ENCODE measurements at places on chromosomes 1 and 21.
A peak's percentile ranks its signal among the peaks of the same experiment; 100 is the strongest.

DNA sequence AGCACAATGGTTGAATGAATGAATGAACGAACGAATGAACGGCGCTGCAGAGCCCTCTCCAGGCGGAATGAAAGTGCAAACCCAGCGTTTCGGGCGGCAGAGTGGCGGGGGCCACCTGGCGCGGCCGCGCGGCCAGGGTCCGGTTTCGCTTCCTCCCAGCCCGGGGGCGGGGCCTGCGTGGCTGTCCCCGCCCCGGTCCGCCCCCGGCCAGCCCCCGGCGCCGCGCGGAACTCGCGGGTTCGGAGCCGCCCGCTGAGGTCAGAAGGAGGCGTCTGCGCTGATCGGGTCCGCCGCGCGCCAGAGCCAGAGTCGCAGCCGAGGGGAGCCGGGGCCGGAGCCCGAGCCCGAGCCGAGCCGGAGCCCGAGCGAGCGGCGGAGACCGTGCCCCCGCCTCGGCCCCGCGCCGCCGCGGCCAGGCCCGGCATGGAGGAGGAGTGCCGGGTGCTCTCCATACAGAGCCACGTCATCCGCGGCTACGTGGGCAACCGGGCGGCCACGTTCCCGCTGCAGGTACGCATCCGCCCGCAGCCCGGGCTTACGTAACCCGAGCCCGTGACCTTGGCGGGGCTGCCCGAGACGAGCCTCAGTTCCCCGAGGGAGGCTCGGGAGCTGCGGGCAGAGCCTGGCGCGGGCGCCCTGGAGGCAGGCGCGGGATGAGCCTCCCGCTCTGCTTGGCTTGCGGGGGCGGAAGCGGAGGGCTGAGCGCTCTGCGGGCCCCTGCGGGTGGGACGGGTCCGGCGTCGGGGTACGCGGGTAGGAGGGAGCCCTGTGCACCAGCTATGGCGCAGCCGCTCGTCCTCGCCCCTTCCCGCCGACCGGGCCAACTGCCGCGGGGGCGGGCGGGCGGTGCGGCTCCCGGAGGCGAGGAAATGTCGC lies at the start of gene PDXK:
TSS of gene PDXK (plus strand) at position 258 of the 876 bp plus-strand sequence. CDS start at position 424, 166 bp downstream.
- DNase-seq, result peak; percentile 78

DNA sequence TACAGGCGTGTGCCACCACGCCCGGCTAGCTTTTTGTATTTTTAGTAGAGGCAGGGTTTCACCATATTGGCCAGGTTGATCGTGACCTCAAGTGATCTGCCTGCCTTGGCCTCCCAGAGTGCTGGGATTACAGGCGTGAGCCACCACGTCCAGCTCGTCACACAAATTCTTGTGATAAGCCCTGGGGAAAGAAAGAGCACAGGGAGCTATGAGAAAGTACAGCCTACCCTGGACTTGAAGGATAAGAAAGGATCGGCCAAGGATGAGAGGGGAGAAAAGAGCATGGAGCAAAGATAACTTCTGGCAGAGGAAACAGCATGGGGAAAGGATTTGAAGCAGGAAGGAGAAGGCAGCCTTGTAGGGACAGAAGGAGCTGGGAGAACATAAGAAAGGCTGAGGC lies 29.2 kb downstream of the SESN2 start:
- no peak for DNase-seq

DNA sequence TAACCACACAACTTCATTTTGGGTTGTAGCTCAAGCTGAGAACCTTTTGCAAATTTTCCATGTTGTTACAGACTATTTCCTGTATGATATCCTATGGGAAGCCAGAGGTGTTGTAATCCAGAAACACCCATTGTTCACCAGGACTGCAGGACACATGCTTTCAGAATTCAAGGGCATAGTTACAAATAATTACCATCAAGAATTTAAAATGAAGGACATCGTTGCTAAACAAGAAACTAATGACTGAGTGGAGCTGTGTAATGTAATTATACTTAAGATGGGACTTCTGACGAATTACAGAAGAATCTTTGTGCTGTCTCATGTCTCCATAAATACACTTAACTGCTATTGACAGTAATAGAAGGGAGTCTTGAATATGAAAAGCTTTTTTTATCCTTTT lies 47.6 kb upstream of the HOOK1 start:
- no peak for DNase-seq

GRCh38 chr1:224170748-224171478 lies 12.1 kb upstream of the DEGS1 start:
- peak; percentile 73 for DNase-seq

- DNase-seq, result no peak
These were observed 20.2 kb upstream of the RALGPS2 start for GRCh38 chr1:178704833-178705232.

GRCh38 chr21:29638138-29638537 lies 301.7 kb downstream of the GRIK1 start:
- DNase-seq, result no peak

DNA sequence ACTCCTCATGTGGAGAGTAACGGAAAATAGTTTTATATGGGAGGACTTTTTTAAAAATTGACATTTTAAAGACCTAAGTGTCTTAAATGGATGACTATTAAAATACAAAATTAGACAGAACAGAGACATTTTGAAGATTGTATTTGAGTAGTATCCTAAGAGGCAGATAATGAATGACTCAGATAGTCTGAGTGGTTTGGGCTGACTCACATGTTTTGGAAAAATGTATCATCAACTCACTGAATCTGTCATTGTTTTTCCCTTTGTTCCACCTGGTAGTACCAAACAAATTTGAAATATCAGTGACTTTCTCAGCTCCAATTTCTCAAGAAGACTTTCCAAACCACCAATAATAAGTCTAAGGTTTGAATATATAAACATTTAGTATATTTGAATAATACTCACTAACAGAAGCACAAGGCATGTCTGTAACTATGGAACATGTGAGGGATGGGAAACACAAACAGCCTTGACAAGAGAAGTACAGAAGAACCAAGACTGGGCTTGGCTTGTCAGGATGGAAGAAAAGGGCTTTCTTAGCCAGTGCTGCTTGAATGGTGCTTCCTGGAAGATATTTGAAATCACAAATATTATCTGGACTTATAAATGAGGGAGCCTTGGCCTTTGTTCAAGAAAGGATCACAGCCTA lies 90.6 kb downstream of the SGIP1 start:
- no peak for DNase-seq

DNA sequence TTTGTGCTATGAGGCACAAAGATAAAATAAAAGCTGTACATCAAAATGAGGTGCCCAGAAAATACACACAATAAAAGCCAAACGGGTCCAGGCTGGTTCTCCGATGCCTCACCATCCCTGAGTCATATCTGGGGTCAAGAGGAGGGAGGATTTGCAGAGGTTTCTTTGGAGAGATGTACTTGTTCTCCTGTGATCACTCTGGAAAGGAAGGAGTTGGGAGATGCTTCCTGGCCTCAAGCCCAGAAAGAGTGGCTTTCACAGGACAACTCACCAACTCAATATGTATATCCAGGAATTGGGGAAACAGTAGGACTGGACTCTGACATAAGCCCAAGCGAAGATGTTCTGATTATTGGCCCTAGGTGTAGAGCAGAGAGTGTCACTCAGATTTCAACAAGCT lies 51.9 kb downstream of the DIPK1A start:
- DNase-seq, result no peak

- no peak for DNase-seq
These were observed 1.4 kb downstream of the LHX4 start for GRCh38 chr1:180231506-180231921.

DNA sequence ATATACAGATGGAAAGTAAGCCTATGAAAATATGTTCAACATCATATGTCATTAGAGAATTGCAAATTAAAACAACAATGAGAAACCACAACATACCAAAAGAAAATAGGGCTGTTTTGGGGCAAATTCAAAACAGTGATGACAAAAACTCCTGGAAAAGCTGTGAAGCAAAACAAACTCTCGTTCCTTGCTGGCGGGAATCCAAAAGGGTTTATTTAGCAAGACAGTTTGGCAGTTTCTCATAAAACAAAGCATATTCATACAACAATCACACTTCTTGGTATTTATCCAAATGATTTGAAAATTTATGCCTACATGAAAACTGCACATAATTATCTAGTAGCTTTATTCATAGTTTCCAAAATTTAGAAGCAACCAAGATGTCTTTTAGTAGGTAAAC lies 44.4 kb downstream of the COL11A1 start:
- DNase-seq, result no peak

DNA sequence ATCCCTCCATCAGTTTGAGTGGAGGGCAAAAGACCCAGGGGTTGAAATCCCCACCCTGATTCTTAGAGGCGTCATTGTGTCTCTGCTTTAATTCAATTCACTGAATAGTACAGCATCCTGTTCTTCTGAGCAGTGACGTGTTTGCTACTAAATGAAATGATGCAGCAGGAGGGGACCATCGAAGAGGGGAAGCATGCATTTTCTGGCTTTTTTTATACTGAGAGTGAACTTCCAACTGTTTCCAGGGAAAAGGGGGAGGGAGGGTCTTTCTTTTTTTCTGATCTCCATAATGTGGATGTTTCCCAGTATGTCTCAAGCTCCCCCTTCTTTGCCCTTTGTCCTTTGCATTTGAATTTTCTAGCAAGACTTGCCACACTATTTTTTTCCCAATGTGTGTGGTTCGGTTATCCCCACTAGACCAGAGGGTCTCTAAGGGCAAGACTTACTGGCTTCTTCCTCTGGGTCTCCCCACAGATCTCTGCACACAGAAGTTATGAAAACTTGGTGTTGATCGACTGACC lies 2.7 kb downstream of the INTS3 start:
- DNase-seq, result no peak

GRCh38 chr21:42841156-42841915 lies 38.0 kb downstream of the WDR4 start:
- DNase-seq, result no peak

GRCh38 chr1:6805004-6805416 lies 19.8 kb downstream of the CAMTA1 start:
- DNase-seq, result no peak

DNA sequence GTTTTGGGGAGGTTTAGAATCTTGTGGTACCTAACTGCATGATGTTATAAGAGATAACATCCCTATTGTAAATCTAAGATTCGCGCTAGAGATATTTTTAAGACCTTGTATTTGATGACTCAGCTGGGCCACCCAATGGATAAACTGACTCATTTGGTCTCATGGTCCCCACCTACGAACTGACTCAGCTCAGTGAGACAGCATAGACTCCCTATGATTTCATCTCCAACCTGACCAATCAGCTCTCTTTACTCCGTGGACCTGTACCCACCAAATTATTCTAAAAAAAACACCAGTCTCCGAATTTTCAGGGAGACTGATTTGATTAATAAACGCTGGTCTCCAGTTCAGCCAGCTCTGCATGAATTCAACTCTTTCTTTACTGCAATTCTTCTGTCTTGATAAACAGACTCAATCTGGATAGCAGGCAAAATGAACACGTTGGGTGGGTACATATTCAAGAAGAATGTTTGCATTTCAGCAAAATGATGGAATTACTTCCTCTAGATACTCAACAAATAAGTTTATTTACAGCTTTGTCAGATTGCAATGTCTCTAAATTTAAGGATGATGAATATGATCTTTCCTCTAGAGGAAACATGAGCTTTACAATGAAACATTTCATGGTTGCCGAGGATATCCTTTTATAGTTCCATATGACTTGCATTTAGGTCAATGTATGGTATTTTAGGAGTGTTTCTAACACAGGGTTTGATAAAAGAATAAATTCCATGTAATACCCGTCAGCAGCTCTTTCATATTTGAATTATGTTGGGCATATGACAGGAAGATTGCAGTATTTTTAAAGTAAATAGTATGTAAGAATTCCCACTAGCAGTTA lies 516.6 kb upstream of the RGS18 start:
- no peak for DNase-seq

- DNase-seq, result no peak
These were observed 40.0 kb upstream of the EPS15 start for GRCh38 chr1:51559064-51559500.

DNA sequence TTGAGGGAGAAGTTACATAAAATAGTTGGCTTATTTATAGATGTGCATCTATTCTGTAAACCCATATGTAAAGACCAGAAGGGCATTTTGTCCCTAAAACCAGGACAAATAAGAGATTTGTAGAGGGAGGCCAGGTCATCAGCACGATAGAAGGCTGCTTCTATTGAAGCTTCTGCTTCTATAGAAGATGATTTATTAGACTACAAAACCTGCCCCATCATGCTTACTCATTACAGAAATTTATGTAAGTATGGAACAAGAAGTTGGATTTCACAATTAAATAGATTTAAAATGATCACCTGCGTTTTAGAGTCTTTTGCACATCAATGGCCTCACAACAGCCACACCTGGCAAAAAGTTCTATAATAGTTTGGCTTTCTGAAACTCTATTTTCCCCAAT lies 183.5 kb downstream of the DUSP10 start:
- no peak for DNase-seq

DNA sequence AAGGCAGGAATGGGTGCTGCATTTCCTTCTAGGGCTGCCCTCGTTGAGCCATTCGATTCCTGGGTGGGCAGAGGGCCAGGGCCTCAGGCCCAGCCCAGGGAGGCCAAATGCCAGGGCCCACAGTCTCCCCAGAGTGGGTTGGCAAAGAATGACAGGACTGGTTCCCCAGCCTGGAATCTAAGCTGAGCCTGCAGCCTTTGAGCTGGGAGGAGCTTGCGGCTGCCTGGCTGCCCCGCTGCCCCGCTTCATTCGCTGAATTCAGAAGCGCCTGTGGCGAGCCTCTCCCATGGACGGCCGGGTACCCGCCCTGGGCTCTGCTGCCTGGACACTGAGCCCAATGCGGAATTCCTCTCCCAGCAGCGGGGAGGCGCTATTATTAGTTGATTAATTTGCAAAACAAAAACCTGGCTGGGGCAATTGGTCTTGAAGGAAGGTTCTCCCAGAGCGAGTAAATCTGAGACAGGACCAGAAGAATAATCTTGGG lies 32.3 kb upstream of the TARDBP start:
- no peak for DNase-seq

GRCh38 chr1:172269084-172269483 lies 151.4 kb upstream of the C1orf105 start:
- no peak for DNase-seq

GRCh38 chr1:68313735-68314134 lies 81.4 kb upstream of the WLS start:
- no peak for DNase-seq

DNA sequence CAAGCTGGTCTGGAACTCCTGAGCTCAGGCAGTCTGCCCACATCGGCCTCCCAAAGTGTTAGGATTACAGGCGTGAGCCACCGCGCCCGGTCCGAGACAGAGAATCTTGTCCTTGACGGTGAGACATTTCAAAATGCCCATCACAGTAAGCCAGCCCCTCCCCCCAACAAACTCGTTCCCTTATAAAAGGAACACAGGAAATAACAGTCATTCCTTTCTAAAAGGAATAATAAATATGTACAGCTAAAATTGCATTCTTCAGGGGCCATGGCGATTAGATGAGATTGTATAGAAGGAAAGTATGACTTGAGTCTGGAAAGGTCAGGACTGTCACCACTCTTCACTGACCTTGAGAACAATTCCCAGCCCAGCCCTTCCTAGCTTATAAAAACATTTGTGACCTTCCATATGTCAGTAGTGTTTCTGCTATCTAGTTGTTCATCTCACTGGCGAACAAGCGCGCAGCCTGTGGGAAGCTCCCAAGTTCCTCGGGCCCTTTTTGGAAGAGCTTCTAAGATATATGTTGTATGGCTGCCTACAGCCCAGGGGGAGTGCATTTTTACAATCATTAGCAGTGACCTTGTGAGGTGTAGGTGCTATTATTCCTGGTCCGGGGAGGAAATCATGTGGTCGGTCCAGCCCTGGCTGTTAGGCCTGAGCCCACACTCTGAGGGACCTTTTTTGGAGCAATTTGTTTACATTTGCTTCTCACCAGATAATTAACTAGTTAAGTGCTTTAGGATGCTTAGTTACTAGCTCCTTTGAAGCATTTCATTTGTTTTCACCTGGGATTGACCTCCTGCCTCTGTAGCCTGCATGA lies 8.7 kb downstream of the SZRD1 start:
- DNase-seq, result no peak

- peak; percentile 89 for DNase-seq
These were observed 9.8 kb upstream of the MDM4 start for GRCh38 chr1:204506201-204506968.
